ENCODE measurements at places on chromosomes 11 and 22. TPM values are rescaled to one million over a fixed set of nuclear protein-coding genes. Genes with fewer than 3 reads are reported as not detected.

Gene MMP10
- total RNA-seq: 0.19 TPM

Gene RFPL3
- not detected for total RNA-seq

Gene PRDX5
- total RNA-seq: 314 TPM

Gene NXPE4
- not detected for total RNA-seq

All from cardiac ventricle fibroblast (primary cell).